ENCODE measurements at places on chromosomes 2 and 18.

DNA sequence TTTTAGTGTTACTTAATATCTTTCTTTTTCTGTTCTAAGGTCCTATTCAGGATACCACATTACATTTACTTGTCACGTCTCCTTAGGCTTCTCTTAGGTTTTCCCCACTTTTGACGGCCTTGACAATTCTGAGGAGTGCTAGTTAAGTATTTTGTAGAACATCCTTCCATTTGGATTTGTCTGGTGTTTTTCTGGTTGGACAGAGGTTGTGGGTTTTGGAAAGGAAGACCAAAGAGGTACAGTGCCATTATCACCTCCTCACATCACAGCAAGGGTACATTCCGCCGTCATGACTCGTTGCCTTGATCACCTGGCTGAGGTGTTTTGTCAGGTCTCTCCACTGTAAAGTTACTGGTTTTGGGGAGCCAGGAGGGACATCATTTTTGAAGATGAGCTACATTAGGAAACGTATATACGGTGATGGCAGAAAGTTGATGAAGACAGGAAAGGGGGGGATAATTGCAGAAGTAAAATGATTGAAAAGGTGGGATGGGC is 88.4 kb upstream of the TMEM247 start:
- DNase-seq = no peak

GRCh38 chr18:24560511-24560981 is 100.1 kb downstream of the HRH4 start:
- no peak for DNase-seq

DNA sequence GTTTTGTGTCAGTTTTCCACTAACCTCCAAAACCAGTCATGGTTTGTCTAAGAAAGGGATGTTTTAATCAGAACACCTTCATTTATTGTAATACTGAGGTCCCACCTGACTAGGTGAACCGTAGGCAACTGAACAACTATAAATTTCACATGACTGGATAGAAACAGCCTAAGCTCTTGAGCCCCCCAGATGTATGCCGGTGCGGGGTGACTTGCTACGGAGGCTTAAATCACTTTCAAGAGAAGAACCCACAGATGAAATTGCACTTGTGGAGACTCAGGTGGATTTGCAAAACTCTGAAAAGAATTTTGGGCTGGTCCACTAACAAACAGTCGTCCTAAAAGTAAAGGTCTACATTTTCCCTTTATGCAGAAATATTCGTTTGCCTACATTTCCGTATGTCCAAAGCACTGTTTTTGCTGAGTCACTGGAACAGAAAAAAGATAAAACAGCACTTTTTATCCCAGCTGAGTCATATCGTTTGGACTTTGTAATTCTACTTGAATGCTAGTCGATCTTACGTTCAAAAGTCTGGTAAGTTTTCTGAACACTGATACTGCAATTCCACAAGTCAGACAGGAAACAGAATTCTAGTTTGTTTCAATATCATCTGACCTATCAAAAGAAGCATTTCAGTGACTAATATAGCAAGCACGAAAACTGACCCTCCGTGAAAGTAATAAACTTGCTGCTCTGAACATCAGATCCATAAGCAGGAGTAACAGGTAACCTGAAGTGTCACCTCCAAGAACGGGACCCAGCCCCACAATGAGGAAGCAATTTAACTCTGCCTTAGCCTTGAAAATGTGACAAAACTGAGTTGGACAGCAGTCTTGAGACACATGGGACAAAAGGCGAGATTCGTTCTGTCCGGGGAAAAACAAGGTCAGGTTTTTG is 18.1 kb downstream of the ZNF516 start:
- DNase-seq = peak; percentile 9

DNA sequence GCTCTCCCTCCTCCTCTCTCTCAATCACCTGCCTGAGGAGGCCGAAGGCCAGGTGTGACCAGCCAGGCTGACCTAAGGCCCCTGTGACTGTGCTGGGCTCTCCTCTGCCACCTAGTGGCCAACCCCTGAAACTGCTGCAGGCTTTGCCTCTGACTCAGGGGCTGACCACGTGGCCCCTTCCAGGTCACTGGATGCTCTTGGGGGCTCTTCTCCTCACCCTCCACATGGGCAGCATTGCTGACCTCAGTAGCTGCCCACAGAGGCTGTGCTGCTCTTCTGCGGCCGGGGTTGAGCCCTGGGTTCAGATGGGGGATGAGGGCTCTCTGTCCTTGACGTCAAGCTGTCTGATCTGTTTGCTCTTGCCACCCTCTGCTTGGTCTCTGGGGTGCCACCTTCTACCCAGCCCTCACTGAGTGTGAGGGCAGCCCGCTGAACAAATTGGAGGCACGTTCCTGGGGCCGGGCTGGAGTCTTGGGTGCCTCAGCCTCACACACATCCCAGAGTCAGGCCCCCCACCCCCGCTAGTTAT is 122.7 kb downstream of the TWIST2 start:
- peak; percentile 45 for DNase-seq

DNA sequence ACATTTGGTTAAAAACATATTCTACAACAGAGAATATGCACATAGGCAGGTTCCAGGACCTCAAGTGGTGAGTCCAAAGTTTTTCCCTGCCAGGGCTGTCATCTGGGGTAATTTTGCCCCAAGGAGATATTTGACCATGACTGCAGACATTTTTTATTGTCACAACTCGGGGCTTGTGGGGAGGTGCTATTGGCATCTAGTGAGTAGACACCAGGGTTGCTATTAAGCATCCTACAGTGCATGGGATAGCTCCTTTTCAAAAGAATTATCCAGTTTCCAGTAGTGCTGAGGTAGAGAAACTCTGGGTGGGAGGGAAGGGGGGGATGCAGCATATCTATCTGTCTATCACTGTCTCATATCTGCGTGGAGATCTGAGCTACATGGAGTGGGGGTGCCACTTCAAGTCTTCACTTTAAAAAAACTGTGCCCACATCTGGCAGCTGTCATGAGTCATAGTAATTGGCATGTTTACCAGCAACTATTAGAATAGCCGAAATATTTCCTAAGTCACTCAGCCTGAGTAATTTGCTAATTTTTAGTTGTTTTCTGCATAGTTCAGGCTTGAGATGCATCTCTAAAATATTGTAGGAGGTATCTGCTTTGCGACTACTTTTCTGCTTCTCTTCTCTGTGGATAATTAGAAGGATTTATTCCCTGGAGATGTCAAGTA is 254.0 kb upstream of the RBMS1 start:
- no peak for DNase-seq

DNA sequence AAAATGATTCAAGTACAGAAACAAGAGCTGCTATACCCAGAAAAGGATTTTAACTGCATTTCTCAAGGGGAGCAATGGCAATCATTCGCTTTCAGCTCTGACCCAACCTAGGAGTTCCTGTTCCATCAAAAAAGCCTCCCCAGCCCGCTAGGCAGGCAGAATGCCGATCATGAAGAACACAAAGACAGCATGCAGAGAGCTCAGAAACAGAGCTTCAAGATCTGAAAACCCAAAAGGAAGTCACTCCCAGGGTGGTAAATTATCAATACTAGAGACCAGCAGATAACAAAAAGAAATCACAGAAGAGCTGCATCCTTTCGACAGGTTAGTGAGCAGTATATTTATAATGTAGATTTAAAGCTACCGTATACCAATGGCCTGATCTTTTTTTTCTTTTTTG is 84.8 kb upstream of the CRIM1 start:
- no peak for DNase-seq

DNA sequence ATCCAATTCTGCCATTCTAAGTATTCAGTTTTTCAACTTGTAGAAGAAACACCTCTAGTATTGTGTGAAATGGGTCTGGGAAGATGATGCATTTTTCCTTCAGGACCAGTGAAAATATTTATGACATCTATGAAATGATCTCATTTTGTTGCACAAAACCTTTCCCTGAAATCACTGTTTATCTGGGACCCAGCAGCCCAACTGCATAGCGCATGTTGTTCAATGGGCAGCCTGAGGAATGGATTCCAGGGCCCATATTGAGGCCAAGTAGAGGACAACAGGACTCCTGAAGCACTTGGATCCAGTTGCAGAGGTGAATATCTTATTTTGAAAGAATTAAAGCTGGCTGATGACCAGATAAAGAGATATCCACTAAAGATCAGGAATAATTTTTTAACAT is 7.3 kb downstream of the RBMS1 start:
- no peak for DNase-seq

- no peak for DNase-seq
Measured at GRCh38 chr2:219512524-219513216, 1.6 kb upstream of the ASIC4 start.

DNA sequence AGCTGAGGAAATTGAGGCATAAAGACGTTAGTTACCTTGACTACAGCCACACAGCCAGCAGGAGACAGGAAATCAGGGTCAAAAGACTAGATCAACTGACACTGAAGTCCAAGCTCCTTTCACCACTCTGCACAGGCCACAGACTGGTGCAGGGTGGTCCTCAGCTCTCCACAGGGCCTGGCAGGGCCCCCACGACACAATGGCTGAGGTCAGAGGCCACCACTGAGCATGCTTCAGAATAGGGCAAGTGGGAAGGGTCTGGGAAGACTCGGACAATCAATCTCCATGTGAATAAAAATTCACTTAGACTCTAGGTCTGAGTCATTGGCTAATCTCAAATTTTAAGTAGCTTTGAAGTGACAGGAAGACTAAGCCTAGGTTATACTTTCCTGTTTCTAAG is 201.7 kb downstream of the ALK start:
- no peak for DNase-seq

DNA sequence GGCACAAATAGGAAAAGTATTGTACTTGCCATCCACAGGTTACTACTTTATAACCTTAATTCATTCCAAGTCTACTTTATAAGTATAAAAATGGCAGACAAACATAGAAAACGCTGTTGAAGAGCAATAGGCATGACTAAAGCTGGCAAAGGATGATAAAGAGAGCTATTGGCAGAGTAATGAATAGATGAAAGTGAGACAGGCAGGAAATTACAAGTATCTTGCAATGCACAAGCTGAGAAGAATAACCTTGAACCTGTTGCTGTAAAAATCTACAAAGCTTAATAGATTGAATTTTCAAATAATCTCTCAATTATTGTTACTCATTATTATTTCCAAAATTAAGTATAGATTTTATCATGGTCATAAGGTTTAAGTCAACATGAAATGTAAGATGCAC is 8.8 kb downstream of the PELI1 start:
- no peak for DNase-seq

DNA sequence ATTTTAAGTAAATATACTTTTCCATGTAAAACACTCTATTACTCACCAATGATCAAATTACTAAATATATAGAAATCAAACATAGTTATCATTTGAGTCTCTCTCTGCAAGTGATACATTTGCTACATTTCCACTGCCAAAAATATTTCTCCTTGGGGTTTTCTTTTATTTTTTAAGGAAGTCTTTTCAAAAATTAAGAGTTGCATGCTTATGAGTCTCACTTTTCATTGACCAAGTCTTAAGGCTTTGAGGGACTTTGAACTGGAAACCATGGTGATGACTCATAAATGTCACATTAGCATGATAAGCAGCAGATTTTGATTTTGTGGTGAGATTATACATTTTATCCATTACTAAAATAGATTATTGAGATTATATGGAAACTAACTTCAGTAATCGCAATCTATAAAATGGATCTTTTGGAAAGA is 152.9 kb downstream of the FAM124B start:
- no peak for DNase-seq

- peak; percentile 41 for DNase-seq
Measured at GRCh38 chr18:23585007-23585871, 1.1 kb downstream of the NPC1 start.

DNA sequence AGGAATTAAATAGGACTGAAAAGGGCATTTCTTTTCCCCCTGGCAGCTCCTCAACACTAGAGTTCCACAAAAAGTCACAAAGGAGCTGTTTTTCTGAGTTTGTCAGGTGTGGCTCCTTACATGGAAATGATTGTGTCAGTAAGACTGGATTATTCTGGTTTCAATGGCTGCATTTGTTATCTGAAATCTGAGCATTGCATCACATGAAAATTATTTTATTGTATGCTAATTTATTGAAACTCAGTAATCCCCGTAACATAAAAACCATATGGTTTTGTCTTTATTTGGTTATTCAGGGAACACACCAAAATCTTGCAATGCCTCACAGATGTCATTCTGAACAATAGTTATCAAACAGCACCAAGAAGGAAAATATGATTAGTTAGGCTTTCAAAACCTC is 439.7 kb upstream of the TNP1 start:
- DNase-seq = no peak

DNA sequence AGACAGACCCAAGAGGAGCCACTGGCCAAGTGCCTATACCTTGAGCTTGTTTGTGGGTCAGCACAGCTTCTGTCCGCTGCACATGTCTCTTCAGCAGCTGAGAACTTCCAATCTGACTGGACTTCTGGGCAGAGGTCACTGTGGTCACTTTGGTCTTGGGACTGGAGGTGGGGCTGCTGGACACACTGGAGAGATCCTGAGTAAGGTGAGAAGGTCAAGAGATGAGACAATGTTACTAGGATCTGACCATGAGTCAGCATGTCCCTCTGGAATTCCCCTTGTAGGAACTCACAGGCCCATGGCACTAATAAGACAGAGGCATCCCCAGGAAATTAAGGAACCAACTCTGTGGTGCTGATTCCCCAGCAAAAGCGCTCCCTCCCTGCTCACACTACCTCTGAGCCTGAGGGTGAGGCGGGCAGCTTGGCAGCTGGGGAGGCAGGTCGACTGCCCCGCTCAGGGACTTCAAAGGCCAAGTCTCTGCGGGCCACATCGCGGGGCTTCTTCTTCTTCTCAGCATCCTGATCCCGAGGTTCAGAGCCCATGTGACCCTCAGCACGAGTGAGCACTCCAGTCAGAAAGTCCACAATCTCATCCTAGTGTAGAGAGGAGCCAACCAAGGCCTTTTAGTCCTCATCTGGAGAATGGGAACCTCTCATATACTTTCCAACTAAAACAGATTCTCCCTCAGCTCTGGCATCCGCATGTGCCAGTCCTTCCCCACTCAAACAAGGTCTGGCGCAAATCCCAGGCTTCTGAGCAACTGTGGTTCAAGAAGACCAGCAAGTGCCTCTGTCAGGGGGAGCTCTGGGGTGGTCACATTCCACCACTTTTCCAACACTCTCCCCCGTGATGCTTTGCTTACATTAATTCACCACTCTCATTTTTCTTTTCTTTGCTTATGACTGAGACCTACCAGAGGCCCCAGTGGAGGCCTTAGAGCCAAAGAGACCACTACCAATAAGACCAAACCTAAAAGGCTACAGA is 29.4 kb downstream of the KANSL3 start:
- DNase-seq = no peak

DNA sequence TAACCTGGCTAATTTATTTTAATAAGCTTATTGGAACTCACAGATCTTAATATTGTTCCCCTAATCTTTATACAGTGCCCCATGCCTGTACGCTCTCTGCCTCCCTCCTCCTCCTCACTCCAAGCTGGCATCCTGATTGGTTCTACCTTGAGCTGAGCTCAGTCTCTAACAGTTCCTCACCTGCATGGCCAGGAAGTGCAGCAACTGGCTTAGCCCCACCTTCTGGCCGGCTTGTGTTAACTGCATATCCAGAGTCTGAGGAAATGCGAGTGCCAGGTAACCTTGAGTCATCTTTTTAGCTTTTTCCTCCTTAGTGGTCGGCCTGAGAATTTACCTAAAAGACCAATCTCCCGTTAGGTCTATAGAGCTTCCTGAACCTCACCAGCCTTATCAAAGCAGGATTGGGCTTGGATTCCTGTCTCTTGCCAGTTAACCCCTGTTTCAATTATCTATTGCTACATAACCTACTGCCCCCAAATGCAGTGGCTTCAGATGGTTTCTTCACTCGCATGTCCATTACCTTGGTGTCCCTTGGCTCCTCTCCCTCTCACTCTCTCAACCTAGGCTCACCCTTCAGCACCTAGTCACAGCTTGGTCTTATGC is 89.5 kb upstream of the STK39 start:
- no peak for DNase-seq

GRCh38 chr2:31235504-31235902 is 1.6 kb downstream of the EHD3 start:
- no peak for DNase-seq

GRCh38 chr18:75226956-75227316 is 16.3 kb downstream of the TSHZ1 start:
- no peak for DNase-seq
